HTR-8/SVneo (cell line): ENCODE measurements at places on chromosomes 7 and 10.

DNA sequence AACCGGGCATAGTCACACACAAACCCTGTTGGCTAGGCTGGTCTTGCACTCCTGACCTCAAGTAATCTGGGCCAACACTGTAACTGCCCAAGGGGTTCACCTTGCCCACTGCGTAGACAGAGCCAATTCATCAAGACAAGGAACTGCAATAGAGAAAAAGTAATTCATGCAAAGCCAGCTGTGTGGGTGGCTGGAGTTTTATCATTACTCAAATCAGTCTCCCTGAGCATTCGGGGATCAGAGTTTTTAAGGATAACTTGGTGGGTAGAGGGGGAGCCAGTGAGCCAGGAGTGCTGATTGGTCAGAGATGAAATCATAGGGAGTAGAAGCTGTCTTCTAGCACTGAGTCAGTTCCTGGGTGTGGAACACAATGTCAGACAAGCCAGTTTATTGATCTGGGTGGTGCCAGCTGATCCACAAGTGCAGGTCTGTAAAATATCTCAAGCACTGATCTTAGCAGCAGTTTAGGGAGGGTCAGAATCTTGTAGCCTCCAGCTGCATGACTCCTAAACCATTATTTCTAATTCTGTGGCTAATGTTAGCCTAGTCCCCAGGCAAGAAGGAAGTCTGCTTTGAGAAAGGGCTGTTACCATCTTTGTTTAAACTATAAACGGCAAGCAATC, 15.6 kb upstream of the FXYD4 start:
- no peak for DNase-seq

DNA sequence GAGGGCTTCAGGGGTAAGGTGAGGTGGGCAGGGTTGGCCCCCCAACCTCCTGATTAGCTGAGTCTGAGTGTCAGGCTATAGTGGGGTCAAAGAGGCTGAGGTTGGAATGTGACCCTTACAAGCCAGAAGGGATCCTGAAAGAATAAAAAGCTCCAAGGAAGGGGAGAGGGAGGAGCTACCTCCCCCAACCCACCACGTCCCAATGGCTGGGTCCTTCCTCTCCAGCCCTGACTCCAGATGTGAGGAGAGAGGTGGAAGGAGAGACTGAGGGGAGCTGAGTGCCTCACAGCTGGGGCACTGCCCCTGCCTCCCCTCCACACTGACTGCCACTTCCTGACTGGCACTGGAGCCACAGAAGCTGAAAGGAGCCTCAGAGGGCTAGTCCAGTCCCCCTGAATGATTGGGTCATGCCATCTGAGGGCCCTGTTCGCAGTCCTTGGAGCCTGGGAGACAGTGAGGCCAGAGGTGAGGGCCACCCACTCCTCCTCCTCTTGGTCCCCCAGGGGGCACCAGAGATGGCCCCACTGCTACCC, 20.6 kb downstream of the IMPDH1 start:
- DNase-seq, result no peak

DNA sequence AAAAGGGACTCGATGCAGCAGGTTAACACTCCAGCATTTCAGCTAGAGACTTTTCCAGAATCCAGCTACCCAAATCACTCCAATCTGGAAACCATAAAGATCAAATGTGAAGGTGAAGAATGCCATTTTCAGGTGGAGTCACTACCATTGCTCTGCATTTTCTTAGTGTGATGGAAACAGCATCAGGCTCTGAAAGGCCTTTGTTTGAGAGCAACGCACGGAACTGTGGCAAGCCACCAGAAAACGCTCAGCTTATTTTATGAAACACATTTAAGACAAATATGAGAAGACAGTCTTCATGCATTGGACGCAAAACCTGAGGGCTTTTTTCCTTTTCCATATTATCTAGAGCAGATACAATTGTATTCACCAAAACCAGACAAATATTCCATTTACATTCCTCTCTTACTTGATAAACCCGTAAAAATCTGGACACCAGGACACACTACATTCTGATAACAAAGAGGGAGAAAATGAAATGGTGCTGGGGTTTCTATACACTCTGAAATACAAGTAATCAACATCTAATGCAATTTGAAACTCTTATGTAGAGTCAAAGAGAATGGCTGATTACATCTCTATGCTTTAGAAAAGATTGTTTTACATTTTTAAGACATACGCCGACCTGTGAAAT, 99.1 kb downstream of the NRP1 start:
- no peak for DNase-seq

DNA sequence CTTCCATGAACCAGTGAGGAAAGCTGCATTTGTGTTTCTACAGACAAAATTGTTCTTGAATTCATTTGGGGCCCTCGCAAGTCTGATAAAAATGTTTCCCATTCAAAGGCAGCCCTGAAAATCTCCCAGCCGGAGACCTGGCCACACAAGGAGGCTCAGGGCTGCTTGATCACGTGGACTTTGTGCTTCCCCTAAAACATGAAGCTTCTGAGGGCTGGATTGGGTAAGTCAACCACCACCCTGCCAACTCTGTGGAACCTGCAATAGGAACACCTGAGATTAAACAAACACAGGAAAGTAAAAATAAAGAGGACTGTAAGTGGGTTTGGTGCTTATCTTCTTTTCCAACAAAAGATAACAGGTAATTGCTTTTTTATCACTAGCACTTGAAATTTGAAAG, 133.8 kb downstream of the C10orf90 start:
- DNase-seq, result no peak

- no peak for DNase-seq
Measured at GRCh38 chr10:86670290-86670811, 2.0 kb downstream of the LDB3 start.

DNA sequence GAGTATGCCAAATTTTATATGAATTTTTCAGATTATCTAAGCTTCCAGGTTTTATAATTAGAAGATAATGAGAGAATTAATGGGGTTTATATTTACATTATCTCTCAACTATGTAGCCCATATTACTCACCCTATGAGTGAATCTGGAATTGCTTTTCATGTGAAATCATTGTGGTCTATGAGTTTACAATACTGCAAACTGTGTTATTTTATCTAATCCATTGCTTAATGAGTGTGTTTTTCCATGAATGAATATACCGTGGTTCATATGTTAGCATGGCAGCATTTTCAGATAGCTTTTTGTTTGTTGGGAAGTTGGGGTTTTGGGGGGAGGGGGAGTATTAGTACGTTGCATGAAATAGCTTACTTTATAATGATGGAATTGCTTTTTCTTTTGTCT, 44.5 kb downstream of the FGFBP3 start:
- no peak for DNase-seq

DNA sequence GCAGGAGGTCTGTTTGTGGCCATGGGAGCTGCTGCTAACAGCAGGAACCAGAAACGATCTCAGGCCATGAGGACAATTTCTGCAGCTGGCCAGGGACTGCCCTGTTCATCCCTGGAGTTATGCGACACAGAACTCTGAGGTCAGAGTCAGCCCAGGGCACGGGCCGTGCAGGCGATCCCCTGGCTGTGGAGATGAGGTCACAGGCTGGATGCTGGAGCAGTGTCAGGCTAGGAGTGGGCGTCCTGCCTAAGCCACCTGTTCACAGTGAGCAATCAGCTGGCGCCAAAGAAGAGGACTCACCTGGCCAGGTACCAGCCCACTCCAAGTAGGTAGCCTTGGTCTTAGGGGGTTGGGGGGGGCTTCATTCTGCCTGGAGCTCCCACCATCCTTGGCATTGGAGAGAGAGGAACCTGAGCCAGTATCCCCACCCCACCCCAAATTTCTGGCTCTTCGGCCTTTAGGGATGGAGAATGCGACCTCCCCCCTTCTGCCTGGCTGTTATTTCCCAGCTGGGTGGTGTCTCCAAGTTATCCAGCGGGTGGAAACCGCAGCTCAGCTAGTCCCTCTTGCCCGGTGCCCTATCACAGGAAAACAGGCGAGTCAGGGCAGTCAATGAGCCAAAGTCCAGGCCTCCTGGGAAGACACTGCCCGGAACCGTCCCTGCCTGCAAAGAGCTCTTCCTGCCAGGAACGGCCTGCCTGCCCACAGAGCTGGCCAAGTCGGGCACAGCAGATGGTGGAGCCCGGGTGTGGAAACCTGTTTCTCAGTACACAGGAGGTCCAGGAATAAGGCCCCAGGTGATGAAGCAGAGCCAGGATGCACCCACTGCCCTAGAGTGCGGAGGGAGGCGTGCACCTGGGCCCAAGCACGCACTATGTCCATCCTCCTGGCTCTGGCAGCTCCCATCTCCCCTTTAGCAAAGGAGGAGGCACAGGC, 1.8 kb upstream of the TTYH3 start:
- DNase-seq, result no peak

- no peak for DNase-seq
Measured at GRCh38 chr10:76540786-76541185, 1096.8 kb downstream of the KCNMA1 start.

GRCh38 chr10:104935656-104936055, 294.6 kb downstream of the SORCS3 start:
- DNase-seq, result no peak

DNA sequence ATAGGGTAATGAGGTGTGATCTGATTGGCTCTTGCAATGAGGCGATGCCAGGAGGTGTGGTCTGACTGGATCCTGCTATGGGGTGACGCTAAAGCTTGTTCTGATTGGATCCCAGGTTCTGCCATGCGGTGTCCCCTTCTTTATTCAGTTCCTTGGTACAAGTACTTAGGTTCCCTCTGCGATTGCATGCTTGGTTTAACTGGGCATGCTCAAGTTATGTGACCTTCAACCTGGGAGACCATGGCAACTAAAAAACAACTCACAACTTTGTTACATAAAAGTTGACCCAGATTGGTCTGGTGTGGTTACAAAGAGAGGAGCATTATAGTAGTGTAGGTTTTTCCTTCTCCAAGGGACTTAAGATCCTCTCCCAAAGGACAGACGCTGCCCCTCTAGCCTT, 49.5 kb upstream of the DNAJC1 start:
- DNase-seq, result no peak

GRCh38 chr10:72375585-72375984, 20.9 kb upstream of the DNAJB12 start:
- DNase-seq, result no peak

- DNase-seq, result no peak
Measured at GRCh38 chr10:72694476-72695369, 2.8 kb downstream of the MCU start.

GRCh38 chr7:118839515-118839914, 615.0 kb downstream of the ANKRD7 start:
- DNase-seq, result no peak
